Midbrain (tissue), 1 donor: ENCODE measurements at places on chromosomes 4 and X.

DNA sequence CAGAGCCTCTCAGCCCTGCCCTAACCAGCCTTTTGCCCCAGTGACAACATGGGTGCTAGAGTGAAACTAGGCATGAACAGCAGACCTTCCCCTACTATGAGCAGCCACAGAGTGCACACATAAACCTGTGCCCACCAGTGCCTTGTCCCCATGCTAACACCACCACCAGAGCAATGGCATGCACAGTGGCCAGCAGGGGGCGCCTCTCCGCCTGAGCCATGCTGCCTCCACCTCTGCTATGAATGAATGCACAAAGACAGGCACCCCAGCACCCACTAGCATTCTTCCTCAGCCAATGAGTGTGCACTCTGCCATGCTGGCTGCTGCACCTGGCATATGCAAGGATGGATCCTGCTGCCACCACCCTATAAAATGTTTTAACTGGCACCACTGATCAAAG, 286.9 kb upstream of the FGF16 start:
- DNase-seq: no peak

GRCh38 chrX:29233592-29234183, 646.4 kb downstream of the IL1RAPL1 start:
- no peak for DNase-seq

- DNase-seq: no peak
These were observed 42.9 kb downstream of the AFF1 start for GRCh38 chr4:86977621-86978184.

DNA sequence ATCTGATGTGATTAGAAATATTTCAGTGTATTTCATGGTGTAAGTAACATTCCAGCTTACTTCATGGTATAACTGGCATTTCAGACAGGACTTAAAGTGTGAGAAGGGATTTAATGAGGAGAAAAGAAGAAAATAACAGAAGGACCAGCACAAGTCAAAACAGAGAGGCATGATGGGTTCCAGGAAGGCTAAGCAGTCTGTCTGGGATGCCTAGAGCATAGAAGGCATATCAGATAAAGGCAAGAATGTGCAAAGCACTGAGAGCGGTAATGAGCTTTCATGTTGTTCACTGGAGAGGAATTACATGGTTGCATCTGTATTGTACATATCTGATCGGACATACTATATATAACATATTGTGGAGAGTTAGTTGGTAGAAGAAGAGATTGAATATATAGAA, 54.2 kb downstream of the GRID2 start:
- DNase-seq: no peak

GRCh38 chr4:79852305-79852730, 220.7 kb downstream of the ANTXR2 start:
- no peak for DNase-seq

DNA sequence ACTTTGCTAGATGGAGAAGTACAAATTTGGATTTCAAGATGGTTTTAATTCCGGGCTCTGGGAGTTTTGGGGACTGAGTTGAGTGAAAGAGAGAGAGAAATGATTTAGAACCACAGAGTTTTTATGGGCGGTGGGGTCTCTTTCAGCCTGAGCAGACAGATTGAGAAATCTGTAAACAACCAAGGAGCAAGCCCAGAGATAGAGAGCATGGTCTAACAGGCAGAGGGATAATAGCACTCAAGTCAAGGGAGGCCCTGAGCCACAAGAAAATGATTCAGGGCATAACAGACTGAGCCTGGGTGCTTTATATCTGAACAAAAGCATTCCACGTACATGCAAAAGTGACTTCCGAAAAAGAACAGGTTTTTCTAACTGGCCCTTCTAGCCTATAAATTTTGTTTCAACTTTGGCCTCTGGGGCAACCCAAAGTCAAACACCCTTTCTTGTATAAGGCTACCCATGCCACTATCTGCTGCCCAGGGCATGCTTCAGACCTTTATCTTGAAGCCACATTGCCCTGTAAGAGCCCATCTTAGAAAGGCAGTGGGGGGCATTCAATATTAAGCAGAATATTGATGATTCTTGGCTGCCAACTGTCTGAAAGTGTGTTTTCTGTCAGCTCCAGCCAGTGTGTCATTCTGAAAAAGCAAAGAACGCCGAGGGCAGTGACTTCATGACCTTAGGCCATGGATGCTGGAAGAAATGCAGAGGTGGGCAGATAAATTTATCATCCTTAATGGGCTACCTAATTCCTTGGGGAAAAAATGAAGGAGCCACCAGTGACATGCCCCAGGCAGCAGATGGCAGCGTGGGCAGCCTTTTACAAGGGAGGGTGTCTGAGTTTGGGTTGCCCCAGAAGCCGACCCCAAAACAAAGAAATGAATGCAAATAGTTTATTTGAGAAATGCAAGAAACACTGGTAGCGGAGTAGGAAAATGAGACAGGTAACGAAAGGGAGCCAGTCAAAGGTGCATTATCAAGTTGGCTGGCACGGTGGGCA, 637.6 kb downstream of the MID1IP1 start:
- DNase-seq: no peak
